Naive thymus-derived CD8-positive, alpha-beta T cell (primary cell): ENCODE measurements at places on chromosomes 3 and 15. TPM values are rescaled to one million over a fixed set of nuclear protein-coding genes. Genes with fewer than 3 reads are reported as not detected.
A peak's percentile ranks its signal among the peaks of the same experiment; 100 is the strongest.

The SLC22A13 gene
- total RNA-seq, result 1.0 TPM

DNA sequence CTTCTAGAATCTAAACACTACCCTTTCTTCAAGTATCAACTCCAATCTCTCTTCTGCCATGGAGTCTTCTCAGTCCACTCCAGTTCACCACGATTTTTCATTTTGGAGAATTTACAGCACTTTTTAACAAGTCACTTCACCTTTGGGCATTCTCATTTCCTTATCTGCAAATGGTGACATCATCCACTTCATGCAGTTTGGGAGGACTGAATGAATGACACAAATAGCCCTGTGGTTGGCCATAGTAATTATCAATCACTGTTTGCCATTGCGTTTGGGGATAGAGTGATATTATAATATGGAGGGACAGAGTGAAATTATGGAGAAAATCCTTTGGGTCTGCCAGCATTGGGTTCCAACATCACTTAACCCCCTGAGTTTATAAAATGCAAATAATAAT is 38.0 kb upstream of the TM4SF1 start:
- no peak for DNase-seq

The HRG gene
- total RNA-seq, result not detected

The DHX36 gene
- total RNA-seq, result 117 TPM

DNA sequence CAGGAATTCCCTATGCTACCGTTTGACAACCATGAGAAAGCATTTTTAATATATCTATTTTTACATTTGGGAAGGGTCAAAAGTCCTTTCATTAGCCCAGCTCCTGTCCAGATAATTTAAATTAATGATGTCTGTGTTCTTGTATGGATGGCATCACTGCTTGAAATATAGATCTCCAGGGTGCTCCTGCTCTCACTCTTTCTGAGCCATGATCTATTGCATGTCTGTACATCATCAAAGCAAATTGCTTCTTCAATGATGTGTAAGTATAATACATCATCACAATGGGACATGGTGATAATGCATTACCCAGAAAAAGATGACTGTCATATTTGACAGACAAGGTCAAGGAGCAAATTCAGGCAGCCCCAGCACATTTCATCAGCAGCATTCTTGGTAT is 223.6 kb upstream of the CNTN6 start:
- DNase-seq, result no peak

DNA sequence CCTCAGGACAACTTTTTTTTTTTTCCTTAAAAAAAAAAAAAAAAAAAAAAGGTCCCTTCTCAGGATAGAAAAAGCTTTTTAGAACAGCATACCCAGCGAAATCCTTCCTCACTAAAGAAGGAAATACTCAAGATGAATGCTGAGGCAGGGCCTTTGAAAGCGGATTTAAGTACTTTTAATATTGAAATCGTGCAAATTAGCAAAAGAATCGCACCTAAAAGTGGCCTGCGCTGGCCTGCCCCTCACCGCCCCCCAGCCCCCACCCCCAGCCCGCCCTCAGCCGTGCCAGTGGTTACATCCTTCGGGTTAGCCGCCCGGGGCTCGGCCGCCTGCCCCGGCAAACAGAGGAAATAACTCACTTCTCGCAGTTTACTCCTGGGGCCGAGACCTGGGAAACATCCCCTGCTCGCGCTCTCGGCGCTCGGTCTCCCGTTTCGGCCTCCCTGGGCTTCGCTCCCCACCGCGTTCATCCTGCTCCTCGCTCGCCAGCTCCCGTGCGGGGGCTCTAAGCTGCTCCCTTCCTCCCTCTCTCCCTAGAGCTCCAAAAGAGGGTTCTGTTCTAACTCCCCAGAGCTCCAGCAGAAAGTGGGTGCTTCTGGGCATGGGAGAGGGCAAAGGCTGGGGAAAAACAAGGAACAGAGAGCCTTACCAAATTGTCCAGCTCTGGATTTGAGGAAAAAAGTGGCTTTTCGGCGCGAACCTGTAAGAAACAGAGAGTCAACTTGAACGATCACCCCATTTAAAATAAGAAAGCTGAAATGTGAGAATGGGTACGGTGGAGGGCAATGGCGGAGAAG is 5.2 kb downstream of the MEIS2 start:
- DNase-seq, result no peak

- peak; percentile 63 for DNase-seq
These were observed 38.2 kb downstream of the TGFBR2 start for GRCh38 chr3:30644615-30645014.

The CSTA gene
- not detected for total RNA-seq

GRCh38 chr15:74173380-74174218 is at the start of gene ISLR:
Gene ISLR, plus strand, starts transcription at chr15:74173710. Its CDS starts 1,149 bp downstream, at chr15:74174859.
- no peak for DNase-seq

The NIT2 gene
- total RNA-seq, result 28.6 TPM

DNA sequence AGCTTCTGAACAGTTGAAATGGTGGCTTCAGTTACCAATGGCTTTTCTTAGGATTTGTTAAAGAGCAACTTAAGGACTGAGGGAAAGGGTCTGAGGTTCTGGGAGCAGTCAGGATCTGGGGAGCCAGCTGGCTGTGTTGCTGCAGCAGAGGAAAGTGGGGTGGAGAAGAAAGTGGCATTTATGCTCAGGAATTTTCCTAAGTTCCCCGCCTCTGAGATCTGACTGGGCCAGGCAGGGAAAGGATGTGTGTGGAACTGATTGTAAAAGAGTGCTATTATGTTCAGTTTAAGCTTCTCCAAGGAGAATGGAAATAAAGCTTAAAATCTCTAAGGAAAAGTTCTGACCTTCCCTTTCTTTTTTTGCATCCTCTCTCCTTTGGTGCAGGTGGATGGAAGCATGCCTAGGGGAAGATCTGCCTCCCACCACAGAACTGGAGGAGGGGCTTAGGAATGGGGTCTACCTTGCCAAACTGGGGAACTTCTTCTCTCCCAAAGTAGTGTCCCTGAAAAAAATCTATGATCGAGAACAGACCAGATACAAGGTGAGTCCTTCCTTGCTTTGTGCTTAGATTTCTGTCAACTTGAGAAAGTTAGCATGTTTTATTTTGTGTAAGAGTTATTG is 37.8 kb downstream of the IQGAP1 start:
- no peak for DNase-seq

DNA sequence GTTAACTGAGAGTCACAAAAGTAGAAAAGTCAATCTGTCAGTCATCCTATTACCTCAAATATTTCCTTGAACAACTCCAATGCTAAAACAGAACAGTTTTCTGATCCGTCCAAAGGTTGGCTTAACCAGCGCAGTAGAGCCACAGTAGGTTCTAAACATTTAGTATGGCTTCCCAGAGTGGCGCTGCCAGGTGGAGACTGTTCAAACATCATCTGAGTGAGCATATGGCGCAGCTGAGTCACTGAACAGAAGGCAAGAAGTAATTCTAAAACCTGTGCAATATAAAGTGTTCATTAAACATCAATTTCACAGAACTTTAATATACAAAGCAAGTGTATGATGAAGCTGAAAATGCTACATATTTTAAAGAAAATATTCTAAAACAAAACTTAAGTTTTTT is 19.9 kb downstream of the CIP2A start:
- no peak for DNase-seq

The STAB1 gene
- total RNA-seq, result 9.8 TPM

The ITPR1 gene
- 78.7 TPM for total RNA-seq

The IL17RE gene
- total RNA-seq, result 0.88 TPM

The CAMP gene
- total RNA-seq, result not detected

DNA sequence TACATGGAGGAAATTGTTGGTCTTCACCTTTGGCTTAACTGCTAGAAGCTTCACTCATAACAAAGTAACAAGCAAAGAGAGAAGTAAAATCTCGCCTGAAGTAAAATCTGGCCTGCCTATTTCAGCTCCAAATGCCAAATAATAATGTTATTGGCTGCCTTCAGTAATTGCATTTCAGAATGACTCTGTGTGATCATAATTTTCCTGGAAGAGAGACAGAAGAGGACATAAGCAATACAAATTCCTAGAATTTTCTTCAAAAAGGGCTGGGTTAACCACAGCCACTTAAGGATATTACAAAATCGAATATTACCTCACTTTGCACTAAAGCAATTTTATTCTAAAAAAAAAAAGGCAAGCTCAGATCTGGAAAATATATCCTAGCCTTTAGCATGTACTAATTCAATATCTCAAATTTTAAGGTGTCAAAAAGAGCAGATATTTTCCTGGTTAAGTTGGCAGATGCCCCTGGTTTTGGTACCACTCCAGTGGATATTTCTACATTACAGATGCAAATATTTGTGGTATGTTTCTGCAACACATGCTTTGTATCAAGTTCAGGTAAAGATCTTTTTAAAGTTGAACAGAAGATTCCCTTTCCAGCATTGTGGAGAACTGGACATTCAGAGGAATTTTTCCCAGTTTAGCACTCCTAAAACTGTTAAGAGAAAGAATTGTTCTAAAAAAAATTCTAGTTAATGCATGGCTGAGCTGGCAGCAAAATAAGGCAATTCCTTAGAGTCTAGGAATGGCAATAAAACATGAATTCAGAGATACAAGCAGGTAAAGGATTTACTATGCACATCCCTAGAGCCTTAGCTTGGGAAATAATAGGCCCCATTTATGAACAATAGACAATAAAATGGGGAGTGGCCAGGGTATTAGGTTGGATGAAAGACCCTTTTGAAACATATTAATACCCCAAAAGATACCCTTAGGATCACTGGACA is 116.7 kb downstream of the STAC start:
- DNase-seq, result no peak

GRCh38 chr3:141271279-141272030 is 39.8 kb downstream of the PXYLP1 start:
- no peak for DNase-seq

The GNB4 gene
- 1.3 TPM for total RNA-seq

The FBXL22 gene
- total RNA-seq, result 2.7 TPM
